ACHN (cell line): ENCODE measurements at places on chromosomes 3 and 15.

- no peak for DNase-seq
These were observed 598.6 kb downstream of the FOXP1 start for GRCh38 chr3:70984776-70985482.

GRCh38 chr15:83769411-83769999 is 115.6 kb downstream of the ADAMTSL3 start:
- DNase-seq = no peak

DNA sequence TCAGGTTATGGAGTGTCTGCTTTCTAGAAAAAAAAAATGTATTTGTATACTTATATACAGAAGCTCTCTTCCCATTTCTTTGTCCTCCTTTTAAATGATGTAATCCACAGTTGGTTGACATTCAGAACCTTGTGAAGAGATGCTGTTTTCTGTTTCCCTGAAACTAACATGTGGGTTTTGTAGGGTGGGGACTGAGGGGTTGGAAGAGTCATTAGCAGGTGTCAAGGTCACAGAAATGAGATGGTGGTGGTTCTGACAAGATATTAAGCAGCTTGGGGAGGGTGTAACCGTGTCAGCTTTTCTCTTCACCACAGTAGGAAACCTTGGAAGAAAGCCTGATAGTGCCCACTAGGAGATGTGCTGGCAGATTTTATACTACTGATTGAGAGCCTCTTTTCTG is 2.4 kb downstream of the RASA2 start:
- DNase-seq = no peak

DNA sequence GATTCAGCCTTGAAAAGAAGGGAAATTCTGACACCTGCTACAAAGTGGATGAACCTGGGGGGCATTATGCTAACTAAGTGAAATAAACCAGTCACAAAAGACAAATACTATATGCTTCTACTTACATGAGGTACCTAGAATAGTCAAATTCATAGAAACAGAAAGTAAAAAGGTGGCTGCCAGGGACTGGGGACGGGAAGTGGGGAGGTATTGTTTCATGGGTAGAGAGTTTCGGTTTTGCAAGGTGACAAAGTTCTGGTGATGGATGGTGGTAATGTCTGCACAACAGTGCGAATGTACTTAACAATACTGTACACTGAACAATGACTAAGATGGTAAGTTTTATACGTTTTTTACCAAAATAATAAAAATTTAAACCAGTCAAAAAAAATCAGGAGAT is 4.8 kb downstream of the IDH2 start:
- no peak for DNase-seq

- no peak for DNase-seq
These were observed 11.4 kb downstream of the RAB6B start for GRCh38 chr3:133884054-133884886.

DNA sequence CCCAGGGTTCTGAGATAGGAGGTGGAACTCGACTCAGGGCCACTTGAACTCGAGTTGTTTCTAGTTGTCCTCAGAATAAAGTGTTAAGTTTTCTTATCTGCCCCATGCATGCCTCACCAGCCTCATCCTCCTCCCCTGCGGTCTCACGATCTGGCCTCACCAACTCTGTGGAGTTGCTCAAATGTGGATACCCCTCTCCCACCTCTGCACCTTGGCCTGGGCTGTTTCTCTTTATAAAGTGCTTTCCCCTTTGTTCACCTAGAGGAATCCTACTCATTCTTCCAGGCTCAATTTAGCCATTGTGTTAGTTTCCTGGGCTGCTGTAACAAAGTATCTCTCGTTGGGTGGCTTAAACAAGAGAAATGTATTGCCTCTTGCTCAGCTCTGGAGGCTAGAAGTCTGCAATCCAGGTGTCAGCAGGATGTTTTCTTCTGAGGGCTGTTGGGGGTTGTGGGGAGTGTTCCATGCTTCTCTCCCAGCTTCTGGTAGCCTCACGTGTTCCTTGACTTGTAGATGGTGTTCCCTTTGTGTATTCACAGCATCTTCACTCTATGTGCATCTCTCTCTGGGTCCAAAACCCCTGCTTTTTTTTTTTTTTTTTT is 100.7 kb downstream of the MEX3B start:
- no peak for DNase-seq

- peak; percentile 57 for DNase-seq
These were observed 148.9 kb upstream of the GBE1 start for GRCh38 chr3:81910244-81910852.

GRCh38 chr3:28598165-28598564 is 249.5 kb upstream of the AZI2 start:
- no peak for DNase-seq

- peak; percentile 63 for DNase-seq
These were observed 32.9 kb downstream of the SEMA6D start for GRCh38 chr15:47750030-47750739.

DNA sequence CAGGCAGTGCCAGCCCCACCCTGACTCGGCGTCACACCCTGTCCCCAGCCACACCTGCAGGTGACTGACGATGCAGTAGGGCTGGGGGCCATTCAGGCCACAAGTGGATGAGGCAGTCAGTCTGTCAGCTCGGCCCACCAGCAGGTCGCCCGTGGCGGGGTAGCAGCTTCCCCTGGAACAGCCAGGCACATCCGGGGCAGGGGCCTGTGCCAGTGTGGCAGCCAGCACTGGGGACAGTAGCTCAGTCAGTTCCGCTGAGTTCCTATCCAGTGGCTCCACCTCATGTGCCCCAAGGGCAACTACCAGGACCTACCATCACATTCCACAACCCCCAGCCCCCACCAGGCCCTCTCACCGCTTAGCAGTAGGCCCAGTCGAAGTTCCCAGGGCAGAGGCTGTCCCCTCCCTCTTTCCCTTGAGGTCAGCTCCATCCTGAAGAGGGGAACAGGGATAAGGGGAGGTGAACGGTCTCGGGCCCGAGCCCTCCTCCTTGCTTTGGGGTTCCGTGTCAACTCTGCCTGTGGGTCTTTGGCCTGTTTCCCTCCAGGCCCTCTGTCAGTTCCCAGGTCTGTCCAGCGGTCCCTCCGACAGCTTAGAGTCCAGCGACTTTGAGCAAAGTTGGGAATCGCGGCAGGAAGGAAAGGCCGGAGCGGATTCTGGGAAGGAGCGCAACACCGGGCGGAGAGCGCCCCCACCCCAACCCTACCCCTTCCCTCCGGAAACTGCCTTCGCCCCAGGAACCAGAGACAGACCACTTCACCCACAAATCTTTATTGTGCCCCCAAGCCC is at the start of gene LAMB2:
TSS of gene LAMB2 (minus strand) at position 614 of the 789 bp plus-strand sequence. CDS start at position 431, 183 bp downstream.
- peak; percentile 76 for DNase-seq

DNA sequence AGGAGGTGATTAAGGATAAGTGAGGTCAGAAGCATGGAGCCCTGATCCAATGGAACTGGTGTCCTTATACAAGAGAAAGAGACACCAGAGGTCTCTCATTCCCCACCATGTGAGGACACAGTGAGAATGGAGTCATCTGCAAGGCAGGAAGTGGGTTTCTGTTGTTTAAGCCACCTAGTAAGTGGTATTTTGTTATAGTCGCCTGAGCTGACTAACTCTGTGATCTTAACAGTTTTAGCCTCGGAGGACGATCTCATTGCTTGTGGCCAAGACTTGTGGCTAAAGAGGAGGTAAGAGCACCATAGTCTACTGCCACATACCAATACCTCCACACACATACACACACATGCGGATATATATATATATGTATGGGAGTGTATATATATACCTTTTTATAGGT is 73.8 kb downstream of the MCTP2 start:
- no peak for DNase-seq

- DNase-seq = peak; percentile 65
These were observed 48.8 kb downstream of the PDE8A start for GRCh38 chr15:85030301-85030929.

- peak; percentile 5 for DNase-seq
These were observed 22.7 kb upstream of the IREB2 start for GRCh38 chr15:78415284-78415683.

- DNase-seq = no peak
These were observed at the start of gene RASGRF1 for GRCh38 chr15:79090487-79091203. RASGRF1 (minus strand) TSS chr15:79090780; CDS start chr15:79090498, 282 bp downstream.

DNA sequence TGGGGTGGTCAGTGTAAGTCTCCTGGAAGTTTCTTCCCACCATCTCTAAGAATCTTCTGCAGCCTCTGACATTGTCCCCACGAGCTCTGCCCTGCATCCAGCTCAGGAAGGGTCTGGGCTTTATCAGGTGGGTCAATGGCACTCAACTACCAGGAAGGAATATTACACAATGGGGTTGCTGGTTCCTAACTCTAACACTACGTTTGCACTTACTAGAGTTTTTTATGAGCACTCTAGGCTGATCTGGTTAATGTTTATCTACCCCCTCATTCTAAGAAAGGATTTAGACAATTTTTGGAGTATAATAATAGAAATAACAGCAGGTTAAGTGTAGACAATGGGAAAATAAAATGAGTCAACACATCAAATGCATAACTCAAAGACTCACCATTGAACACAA is 411.1 kb upstream of the RGMA start:
- no peak for DNase-seq

DNA sequence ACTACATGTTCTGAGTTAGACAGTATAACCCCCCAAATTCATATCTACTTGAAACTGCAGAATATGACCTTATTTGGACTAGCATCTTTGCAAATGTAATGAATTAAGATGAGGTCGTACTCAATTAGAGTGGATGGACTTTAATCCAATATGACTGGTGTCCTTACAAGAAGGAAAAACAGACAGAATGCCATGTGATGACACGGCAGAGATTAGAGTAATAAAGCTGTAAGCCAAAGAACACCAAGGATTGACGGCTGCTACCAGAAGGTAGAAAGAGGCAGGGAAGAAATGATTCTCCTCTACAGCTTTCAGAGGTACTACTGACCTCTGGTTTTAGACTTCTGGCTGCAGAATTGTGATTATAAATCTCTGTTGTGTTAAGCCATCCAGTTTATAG is 30.3 kb downstream of the GALK2 start:
- no peak for DNase-seq

DNA sequence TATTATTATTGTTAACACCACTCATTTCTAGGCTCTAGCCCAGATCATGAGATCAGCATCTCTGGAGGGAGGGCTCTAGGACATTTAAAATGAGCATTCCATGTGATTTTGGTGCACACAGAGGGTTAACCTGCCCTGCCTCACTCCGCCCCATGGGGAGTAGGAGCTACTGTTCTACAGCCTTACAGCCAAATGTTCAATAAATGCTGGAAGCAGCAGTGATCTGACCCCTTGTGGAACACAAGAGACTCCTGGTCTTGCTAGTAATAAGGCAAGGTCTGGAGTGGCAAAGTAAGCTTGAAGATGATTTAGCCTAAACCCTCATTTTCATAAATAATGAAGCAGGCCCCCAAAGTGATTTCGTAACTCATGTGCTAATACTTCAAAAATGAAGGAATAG is 166.4 kb upstream of the EOMES start:
- DNase-seq = no peak

DNA sequence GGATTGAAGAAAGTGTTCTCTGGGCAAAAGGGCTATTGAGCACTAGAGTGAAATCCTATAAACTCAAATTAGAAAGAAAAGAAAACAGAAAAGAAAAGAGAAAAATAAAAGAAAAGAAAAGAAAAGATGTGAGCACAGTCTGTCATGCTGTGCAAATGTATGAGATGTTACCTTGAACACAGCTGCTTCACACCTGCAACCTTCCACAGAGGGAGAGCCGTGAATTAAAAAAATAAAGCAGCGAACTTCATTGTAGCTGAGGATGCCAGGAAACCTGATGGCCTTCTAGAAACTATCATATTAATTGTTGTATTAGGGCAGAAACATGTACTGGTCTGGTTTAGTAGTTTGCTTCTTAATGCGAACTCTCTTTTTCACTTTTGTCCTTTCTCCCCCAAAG is 88.0 kb upstream of the SATB1 start:
- DNase-seq = no peak

GRCh38 chr3:100560426-100560825 is 49.0 kb upstream of the ADGRG7 start:
- DNase-seq = no peak

DNA sequence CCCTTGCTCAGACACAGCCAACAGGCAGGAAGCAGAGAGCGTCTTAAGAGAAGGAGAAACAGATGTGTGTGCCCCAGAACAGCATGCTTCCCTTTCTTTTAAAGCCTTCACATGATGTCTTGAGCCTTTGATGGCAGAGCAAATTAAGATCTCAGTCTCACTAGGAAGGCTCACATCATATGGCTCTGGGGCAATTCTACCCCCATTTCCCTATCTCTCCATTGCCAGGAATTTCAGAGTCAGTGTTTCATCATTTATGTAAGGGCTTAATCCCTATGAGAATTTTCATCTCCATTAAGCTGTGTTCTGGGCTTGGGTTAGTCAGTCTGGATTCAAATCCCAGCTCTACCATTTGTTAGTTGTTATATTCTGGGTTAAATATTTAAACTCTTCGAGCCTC is 41.4 kb upstream of the GLCE start:
- DNase-seq = no peak

DNA sequence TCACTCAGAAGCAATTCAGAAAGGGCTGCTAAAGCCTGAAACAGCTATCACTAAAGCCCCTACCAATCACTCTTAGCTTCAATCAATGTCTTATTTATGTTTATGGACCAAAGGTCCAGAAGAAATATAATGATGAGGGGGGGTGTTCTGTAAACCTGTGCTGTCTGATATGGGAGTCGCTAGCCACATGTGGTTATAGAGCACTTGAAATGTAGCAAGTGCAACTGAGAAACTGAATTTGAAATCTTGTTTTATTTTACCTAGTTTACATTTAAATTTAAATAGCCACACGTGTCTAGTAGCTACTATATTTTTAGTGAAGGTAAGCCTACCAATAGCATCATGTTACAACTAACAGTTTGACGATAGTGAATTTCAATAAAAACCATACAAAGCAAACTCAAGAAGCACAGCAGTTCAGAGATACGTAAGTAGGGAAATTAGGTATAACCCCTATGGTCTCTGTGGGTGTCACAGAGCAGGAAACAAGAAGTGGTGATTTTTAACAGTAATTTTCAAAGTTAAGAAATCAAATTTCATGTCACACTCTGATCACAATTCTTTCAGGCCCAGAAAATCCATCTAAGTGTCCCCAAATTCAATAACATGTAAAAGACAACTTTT is 3.6 kb downstream of the POU1F1 start:
- DNase-seq = no peak
